Mesothelial cell of epicardium (in vitro differentiated cells): ENCODE measurements at places on chromosomes 4 and X.

GRCh38 chr4:151324124-151324751 is 1.2 kb downstream of the SH3D19 start:
- no peak for DNase-seq

GRCh38 chr4:73735231-73735630 is 5.1 kb upstream of the CXCL8 start:
- DNase-seq = no peak

- DNase-seq = no peak
Observed at GRCh38 chr4:174873931-174874330, 44.2 kb upstream of the ADAM29 start.

GRCh38 chr4:105236916-105237311 is 90.2 kb downstream of the TET2 start:
- DNase-seq = no peak

DNA sequence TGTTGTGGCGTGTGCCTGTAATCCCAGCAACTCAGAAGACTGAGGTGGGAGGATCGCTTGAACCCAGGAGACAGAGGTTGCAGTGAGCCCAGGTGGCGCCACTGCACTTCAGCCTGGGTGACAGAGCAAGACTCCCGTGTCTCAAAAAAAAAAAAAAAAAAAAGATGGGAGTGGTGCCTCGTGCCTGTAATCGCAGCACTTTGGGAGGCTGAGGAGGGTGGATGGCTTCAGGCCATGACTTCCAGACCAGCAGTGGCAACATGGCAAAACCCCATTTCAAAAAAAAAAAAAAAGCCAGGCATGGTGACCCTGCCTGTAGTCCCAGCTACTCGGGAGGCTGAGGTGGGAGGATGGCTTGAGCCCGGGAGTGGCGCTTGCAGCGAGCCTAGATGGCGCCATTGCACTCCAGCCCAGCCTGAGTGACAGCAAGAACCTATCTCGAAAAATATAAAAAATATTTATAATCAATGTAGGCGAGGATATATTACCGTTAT is 27.0 kb downstream of the EIF2S3 start:
- no peak for DNase-seq

DNA sequence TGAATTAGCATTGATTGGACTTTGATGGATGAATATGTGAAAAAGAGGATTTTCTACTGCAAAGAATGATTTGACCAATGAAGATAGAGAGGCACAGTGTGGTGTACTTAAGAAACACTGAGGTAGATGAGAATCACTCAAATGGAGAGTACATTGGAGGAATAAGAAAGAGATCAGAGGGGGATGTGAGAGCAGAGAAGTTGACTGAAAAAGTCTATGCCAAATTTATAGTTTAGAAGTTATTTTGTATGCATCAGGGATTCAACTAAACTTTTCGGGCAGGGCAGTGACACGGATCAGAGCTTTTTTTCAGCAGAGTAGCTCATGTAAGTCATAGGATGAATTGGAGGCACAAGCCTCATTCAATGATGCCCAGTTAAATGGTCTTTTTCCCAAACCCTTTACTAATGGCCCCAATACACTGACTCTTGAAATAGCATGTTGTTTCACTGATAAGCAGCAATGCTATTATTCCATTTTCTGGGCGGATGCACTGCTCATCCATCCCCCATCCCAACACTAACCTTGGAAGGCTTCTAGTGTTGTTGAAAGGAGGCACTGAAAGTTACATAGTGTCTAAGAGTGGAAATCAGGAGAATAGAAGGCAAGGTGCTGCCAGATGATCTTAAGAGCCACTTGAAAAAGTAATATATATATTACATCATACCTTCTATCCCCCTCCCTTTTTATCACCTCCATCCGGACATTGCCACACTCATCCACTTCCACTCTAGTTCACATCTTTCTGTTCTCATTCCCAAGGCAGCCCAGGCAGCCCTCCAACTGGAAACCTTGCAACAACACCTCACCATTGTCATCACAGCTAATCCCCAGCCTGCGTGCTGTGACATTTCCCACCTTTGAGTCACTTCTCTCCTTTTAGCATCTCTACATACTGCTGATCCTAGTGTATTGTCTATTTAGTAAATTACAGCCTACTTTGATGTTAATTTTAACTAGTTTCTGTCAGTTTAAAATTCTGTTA is 46.1 kb downstream of the ARHGAP24 start:
- DNase-seq = no peak

- DNase-seq = no peak
Observed at GRCh38 chr4:8149664-8150063, 8.9 kb downstream of the ABLIM2 start.

GRCh38 chr4:30714408-30715031 is 5.6 kb upstream of the PCDH7 start:
- DNase-seq = no peak

- no peak for DNase-seq
Observed at GRCh38 chr4:58502839-58503238, 1392.7 kb upstream of the IGFBP7 start.

DNA sequence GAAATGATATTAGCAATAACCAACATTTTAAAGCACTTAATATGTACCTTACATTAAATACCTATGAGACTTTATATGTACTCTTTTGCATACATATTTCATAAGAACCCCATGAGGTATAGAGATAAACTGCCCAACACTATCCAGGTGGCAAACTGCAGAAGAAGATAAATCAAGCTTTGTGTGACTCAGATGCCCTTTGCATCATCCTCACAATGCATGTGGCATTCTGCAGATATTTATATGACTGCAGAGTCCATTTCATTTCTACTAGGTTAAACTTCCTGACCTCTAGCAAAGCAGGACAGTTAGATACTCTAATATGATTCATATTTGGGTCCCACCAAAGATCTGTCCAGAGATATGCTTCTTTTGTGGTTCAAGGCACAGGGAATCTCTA is 85.6 kb upstream of the RASGEF1B start:
- DNase-seq = no peak

GRCh38 chr4:11590132-11590531 is 161.4 kb upstream of the HS3ST1 start:
- DNase-seq = no peak

DNA sequence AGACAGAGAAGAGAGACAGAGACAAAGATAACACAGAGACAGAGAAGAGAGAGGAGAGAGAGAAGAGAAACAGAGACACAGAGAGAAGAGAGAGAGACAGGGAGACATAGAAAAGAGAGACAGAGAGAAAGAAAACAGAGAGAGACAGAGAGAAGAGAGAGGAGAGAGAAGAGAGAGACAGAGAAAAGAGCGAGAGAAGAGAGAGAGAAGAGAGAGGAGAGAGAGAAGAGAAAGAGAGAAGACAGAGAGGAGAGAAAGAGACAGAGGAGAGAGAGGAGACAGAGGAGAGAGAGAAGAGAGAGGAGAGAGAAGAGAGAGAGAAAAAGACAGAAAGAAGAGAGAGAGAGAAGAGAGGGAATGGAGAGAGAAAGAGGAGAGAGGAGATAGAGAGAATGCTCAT is 601.1 kb upstream of the PRKX start:
- no peak for DNase-seq

DNA sequence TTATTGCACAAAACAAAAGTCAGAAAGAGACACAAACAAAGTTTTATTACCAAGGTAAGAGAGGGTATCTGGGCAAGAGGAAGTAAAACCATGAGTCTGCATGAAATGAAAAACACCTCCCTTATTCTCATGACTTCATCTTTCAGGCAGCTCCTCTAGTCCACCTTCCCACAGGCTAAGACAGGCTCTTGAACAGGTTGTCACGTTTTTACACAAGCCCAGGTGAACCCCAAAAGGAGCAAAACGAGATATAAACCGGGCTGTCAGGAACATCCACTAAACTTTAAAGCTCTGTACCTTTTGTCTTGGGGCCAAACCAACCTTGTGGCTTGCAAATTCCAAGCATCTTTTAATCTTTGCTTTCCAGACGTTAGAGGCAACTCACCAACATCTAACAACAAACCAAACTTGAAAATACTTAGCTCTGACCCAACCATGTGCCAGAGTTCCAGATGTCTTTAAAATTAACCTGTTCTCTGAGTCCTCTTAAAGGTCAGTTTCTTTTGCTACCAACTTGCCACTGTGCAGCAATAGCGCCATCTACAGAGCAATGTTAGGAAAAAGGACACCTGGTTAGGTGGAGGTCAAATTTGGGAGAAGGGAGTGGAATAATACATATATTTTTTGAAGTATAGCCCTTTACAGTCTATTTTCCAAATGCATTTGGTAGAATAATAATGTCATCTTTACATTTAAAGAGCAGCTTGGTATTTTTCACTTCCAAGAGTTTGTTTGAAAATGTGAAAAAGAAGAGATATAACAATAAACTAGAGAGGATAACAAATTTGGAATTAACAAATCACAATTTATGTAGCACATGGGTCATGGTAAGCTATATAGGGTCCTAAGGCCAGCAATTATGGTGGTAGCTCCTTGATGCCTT is 73.1 kb downstream of the QRFPR start:
- DNase-seq = no peak

DNA sequence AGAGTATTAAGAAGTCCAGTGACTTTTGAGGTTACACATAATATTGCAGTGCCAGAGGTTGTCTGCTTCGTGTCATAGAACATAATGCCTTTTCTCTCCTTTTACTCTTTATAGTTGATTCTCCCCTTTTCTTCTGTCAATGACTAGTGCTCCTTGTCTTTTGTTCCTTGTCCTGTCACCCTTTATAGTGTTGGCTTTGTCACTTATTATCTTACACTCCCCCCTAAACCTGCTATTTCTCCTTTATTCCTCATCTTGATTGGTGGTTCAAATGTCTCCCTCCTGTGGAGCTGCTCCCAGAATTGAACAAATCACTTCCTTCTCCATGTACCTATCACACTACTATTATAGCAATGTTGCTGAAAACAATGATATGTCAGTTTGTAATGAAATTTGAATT is 856.6 kb upstream of the GRID2 start:
- no peak for DNase-seq

GRCh38 chrX:50920132-50920531 is 9.6 kb downstream of the BMP15 start:
- no peak for DNase-seq

- DNase-seq = no peak
Observed at GRCh38 chrX:7570432-7571029, 272.4 kb upstream of the VCX start.

DNA sequence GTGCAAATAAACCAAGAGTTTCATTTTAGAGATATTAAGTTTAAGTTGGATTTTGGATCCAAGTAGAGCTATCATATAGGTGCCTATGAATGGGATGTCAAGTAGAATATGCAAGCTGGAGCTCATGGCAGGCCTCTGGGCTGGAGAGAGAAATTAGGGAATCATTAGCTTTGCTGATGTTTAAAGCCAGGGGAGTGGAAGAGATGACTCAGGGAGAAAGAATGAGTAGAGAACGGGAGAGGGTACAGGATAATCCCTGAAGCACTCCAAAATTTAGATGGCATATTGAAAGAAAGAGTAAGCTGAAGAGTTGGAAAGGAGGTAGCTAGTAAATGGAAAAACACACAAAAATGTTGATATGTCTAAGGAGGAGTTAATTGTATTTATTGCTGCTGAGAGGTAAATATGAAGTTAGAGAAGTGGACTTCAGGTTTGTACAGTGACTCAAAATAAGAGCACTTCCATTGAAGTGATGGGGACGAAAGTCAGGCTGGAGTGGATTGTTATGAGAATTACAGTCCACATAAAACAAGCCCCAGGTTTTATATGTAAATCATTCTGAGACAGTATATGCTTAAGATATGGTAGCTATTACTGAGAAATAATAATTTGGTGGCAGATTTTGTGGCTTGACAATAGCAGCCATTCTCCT is 72.5 kb upstream of the GRXCR1 start:
- no peak for DNase-seq

DNA sequence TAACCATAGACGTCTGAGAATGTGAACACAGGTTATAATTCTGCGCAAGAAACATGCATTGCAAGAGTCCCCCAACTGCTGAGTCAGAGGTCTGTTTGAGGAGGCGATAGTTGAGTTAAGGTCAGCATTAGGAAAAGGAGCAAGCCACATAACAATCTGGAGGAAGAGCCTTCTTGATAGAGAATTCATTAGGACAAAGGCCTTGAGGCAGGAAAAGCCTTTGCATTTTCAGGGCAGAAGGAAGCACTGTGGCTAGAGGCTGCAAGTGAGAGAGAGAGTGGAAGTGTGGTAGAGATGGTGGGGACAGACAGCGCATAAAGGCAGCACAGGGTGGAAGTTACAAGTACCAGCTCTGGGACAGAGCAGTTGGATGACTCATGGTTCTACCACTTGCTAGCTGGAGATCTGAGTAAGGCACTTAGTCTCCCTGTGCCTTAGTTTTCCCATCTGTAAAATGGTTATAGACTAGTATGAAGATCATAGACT is 125.8 kb upstream of the LNX1 start:
- DNase-seq = no peak

DNA sequence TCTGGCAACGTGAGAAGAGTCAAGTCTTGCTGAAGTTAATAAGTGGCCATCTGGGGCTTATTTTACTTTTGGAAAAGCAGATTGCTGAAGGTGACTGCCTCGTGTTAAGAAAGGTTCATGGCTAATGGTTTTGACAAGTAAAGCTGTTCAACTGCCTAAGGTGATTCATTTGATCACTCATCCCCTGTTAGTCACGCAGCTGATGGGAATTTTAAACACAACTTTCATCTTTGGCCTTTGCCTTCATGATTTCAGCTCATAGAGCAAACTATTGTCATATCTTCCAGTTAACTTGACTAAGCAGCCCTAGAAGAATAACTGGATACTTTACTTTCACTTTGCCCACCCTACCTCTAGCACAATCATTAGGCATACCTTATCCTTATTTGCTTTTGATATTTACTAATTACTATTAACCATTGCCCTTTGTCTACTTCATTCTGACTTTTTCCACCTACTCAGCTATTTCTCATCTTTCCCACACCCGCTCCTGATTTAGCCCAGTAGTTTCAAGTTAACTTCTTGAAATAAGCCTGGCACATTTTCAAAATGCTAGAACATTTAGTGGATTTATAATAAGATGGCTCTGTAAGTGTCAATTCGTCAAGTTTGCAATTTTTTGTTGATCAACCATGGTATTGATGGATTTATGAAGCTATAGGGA is 170.6 kb upstream of the S100G start:
- no peak for DNase-seq

DNA sequence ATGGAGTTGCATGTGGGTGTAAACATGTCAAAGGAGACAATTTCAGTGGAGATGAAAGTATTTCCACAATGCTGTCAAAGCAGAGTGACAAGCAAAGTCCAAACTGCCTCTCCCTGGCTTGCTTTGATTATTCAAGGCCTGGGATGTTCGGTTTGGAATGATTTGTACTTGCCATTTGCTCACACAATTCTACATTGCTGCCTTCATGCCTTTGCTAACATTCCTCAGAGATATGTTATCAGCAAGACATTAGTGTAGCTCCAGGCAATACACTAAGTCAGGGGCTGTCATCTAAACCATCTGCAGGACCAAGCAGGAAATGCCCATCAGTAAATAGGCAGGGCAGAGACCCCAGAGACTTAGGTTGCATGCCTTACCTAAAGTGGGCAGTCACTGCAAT is 79.6 kb upstream of the C1QTNF7 start:
- DNase-seq = no peak

GRCh38 chr4:25839687-25840086 is 23.1 kb downstream of the SEL1L3 start:
- DNase-seq = no peak

GRCh38 chrX:47637546-47638195 is 7.9 kb upstream of the CFP start:
- DNase-seq = no peak

GRCh38 chrX:15515931-15516330 is 15.3 kb downstream of the BMX start:
- DNase-seq = no peak
